ENCODE measurements at places on chromosomes 16 and 17.

GRCh38 chr16:81004646-81005353 lies 1.9 kb downstream of the CMC2 start:
- DNase-seq, result peak; percentile 37

- no peak for DNase-seq
Measured at GRCh38 chr17:64255764-64256163, 7.3 kb downstream of the TEX2 start.

DNA sequence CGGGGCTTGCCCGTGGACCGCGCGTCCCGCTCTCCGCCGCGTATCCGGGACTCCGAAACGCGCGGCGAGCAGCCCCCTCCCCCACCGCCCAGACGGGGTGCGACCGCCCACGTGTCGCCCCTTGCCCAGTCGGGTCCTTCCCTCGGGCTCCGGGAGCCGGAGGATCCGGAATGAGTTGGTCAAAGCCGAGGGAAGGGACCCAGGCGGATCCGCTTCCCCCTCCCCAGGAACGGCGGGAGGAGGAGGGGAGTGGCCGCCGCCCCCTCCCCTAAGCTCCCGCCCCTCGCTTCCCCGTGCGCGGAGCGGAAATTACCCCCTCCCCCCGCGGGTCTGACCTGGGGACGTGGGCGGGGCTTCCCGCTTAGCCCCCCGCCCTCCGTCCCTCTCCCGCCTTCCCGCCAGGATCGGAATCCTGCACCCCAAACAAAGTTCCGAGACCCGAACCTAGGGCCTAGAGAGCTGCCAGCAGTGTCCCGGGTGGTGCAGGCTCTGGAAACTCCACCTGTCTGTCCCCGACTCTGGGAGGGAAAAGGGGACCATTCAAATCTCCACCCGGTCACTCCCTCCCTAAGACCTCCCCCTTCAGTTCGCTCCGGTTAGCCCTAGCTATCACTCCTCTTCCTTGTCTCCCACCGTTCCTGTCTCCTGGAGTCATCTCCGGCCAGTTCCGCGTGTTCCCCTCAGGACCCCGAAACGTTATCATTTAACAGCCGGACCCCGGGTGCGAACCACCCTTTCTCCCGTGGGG lies 1.0 kb upstream of the IGF2BP1 start:
- no peak for DNase-seq

- DNase-seq, result no peak
Measured at GRCh38 chr16:7705885-7706284, 373.2 kb downstream of the RBFOX1 start.

- DNase-seq, result no peak
Measured at GRCh38 chr17:62592341-62593099, 35.0 kb upstream of the MRC2 start.

- peak; percentile 22 for DNase-seq
Measured at GRCh38 chr16:3266873-3267537, 10.6 kb upstream of the MEFV start.

DNA sequence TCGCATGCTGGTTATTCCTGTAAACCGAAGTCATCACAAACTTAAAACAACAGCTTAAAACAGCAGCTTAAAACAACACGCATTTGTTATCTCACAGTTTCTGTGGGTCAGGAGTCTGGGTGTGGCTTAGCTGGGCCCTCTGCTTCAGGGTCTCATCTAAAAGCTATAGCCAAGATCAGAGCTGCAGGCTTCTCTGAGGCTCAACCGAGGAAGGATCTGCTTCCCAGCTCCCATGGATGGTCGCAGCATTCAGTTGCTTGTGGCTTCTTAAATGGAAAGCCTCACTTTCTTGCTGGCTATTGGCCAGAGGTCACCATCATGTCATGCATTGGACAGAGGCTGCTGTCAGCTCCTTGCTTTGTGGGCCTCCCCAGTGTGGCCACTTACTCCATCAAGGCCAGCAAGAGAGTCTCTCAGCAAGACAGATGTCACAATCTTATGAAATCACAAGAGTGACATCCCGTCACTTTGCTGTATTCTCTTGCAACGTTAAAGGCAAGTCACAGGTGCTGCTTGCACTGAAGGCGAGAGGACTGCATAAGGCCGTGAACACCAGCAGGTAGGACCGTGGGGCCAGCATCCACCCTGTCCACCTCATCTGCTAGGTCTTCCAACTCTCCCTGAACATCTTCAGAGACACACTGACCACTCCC lies 117.9 kb upstream of the TNRC6C start:
- DNase-seq, result no peak

DNA sequence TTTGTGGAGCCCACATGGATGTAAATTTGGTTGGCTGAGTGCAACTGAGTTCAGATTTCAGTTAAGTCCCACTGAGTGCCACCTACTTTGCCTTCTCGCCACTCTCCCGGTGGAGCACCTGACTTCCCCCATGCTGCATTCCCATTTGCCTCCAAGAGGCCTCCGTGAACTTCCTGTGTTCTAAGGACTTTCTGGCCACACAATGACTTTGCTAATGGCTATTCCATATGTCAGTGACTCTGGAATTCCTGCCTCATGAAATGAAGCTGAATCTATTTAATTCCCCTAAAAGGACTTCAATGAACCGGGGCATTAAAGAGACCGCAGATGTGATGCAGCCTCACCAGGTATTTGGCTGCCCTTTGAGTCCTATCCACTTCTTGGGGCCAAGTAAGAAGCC lies 29.9 kb downstream of the ABCC12 start:
- DNase-seq, result no peak

DNA sequence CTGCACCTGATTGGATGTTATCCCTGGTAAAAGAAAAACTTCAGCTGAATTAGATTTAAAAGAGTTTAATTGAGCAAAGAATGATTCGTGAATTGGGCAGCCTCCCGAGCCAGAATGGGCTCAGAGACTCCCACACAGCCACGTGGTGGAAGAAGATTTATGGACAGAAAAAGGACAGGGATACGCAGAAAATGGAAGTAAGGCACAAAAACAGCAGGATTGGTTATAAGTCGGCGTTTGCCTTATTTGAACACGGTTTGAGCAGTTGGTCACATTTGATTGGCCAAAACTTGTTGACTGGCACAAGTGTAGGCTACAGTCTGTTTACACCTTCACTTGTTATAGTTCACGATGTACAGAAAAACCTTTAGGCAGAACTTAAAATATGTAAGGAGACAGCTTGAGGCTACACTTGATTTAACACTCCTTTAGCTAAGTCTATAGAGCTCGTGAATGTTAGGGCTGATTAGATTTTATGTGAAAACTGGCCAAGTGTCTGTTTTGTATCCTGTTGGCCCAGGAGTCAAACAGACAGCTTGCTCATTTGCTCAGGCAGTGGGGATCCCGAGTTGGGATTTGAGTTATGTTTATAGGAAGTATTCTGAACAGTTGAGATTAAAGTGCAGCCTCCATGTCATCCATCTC lies 119.5 kb upstream of the SHISA6 start:
- DNase-seq, result no peak

DNA sequence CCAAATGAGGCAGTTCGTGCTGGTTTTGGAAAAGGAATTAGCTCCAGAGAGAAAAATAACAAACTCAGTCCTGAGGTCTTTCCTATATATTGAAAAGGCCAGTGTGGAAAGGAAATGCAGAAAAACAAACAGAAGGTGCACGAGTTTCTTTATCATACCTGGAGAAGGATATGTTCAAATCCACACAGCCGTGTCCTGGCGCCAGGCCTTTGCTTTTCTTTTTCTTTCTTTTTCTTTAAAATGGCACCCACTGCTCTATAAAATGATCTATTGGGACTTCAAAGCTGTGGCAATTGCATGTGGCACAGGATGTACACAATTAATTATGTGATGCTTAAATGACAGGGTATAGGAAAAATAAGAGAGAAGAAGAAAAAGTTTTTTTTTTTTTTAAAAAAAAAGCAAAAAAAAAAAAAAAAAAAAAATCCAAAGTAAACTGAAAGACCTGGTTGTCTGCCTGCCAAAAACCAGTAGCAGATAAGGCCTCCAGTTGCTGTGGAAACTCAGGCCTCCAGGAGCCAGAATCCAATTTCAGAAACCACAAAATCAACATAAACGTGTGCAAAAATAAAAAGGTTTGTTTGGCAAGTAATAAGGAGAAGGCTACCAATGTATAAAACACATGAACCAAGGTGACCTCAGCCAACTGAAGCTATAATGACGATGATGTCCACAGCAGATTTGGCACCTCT lies 957.6 kb upstream of the SOX9 start:
- no peak for DNase-seq

DNA sequence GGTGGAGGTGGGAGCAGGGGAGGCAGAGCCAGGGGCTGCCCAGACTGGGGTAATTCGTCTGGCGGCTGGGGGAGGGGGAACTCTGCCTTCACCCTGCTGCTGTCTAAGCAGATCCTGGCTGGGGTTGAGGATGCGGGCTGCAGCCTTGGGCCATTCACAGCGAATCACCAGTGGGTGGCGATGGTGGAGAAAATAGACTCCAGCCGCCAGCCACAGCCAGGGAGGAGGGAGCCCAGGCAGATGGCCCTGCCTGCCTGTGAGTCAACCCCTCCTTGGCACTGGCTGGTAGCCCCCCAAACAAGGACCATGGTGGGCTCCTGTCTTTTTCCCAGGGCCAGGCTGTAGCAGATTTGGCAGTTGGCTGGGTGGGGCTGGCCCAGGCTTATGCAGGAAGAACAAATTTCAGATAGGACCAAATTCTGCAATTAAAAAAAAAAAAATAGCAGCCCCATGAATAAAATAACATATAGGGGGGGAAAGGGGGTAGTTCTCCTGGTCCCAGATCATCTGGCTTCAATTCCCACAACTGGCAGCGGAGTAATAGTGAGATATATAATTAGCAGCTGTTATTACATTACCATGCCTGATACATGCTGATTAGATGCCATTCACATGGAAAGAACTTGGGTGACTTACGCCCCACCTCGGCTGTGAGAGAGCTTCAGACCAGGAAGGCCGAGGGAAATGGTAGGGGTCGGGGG lies 41.5 kb upstream of the CDH5 start:
- peak; percentile 6 for DNase-seq

DNA sequence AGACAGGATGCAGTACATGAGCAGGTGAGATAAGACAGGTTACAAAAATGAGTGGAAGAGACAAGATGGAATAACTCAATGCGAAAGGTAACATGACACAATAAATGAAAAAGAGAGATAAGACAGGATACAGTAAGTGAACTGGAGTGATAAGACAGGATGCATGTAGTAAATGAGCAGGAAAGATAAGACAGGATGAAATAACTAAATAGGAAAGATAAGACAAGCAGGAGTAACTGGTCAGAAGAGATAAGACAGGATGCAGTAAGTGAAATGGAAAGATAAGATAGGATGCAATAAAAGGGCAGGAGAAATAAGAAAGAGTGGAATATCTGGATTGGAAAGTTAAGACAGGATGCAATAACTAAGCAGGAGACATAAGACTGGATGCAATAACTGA lies 8.3 kb upstream of the MYH4 start:
- DNase-seq, result no peak

DNA sequence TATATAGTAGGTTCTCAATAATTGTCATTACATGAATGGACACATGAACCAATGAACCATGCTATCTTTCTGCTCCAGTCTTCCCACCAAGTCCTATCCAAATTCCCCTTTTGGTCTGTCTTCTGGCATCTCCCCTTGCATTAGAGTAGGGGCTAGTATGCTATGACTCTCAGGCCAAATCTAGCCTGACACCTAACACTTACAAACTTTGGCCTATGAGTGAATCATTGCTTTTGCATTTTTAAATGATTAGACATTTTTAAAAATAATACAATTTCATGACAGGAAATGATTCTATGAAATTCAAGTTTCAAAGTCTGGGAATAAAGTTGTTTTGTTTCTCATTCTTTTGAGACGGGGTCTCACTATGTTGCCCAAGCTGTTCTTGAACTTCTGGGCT lies 102.5 kb upstream of the MAF start:
- no peak for DNase-seq

All from inflammatory macrophage (primary cell).